ENCODE measurements at places on chromosomes 7 and 10. TPM values are rescaled to one million over a fixed set of nuclear protein-coding genes. Genes with fewer than 3 reads are reported as not detected.

DNA sequence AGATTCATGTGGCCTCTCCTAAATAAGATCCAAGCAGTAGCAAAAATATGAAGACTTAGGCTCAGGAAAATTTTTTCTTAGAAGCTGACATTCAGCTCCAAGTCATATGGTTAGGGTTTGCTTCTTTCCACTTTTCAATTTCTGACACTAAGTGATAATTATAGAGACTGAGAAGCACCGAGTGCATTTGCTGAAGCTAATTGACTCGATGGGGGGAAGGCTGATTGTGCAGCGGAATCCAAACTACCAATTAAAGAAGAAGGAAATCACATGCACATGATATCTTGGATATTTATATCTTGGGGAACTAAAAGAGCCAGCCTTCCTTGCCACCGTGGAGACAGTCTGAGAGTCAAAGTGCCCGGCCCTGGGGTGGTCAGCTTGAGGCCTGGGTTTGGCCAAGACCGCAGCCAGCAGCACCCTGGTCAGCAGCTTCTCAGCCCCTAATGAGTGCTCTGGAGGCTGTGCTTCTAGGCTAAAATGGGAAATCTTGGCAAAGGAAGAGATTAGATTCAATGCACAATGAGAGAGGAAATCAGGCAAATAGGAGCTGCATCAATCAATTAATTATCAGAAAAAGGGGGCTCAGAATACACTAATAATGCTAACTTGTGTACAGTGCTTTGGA, 589.3 kb downstream of the NRG3 start:
- H3K4me1 ChIP-seq = no peaks in the 10 kb centered on the region
- no peak overlapping the region for H3K4me3 ChIP-seq
- no peaks in the 10 kb centered on the region for H3K27me3 ChIP-seq
- no peak overlapping the region for H3K27ac ChIP-seq

GRCh38 chr10:5904227-5904626, 14.2 kb downstream of the FBH1 start:
- H3K27me3 ChIP-seq = no peaks in the 10 kb centered on the region
- peaks cover 38% of the 10 kb centered on the region for H3K36me3 ChIP-seq
- DNase-seq = no peak
- H3K4me3 ChIP-seq = no peak overlapping the region
- H3K4me1 ChIP-seq = no peaks in the 10 kb centered on the region

- H3K27ac ChIP-seq = no peak overlapping the region
- H3K4me1 ChIP-seq = no peaks in the 10 kb centered on the region
- no peak for DNase-seq
- no peaks in the 10 kb centered on the region for H3K36me3 ChIP-seq
- H3K4me3 ChIP-seq = no peak overlapping the region
These were observed 52.9 kb downstream of the ELMO1 start for GRCh38 chr7:37395618-37396259.

DNA sequence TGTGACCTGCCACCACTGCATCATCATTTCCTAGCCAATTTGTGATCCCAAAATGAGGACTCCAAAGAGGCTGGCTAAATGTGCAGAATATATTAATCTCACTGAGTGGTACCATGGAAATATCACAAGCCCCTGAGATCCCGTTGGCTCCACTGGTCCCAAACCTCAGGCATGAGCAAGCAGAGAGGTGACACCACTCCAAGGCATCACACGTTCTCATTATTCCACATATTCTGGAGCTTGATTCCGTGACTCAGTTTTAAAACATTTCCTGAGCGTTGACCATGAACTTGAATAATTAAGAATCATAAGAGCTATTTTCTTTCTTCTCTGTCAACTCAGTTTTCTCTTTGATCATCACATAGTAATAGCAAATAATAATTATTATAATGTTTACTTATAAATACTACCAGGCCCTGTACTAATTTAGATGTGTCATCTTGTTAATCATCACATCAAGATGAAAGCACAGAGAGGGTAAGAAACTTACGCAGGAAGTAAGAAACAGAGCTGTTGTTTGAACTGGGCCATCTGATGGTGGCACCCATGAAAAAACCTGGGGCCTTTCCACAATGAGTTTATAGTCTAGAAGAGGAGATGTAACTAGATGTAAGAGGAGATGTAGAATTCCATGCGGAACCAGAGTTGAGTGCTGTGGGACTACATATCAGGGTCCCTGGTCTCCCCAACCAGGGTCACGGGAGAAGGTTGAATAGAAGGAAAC, 3.5 kb downstream of the APBB1IP start:
- no peaks in the 10 kb centered on the region for H3K4me1 ChIP-seq
- H3K27ac ChIP-seq = no peak overlapping the region
- H3K36me3 ChIP-seq = no peaks in the 10 kb centered on the region
- H3K27me3 ChIP-seq = peaks cover 12% of the 10 kb centered on the region
- no peak overlapping the region for H3K4me3 ChIP-seq

DNA sequence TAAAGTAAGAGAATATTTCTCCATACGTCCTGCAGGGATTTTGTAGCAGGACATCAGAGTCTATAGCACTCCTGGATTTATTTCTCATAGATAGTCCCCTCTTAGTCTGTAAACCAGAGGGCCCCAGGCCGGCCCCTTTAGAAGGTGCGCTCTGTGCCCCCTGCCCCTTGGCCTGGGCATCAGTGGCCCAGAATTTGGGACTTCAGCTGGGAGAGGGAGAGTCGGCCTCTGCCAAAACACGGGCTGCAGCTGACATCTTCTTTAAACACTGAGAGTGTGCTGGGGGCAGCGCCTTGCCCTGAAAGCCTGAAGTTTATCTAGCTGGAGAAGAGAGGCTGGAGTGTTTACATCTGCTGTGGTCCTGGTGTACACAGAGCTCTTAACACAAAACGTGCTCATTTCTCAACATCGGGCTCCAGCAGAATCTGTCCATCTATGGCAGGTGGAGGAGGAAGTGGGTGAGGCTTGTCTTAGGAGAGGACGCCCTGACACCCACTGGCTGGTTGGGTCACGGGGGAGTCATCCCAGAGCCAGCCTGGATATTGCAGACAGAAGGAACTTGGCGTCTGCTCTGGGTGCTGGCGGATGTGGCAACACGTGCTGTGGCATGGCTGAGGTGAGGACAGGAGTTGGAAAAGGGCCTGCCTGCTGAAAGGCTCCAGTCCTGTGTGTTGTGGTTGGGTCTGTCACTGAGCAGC, 5.0 kb upstream of the TACR2 start:
- no peak overlapping the region for H3K4me3 ChIP-seq
- peaks cover 9% of the 10 kb centered on the region for H3K27me3 ChIP-seq
- DNase-seq = no peak

DNA sequence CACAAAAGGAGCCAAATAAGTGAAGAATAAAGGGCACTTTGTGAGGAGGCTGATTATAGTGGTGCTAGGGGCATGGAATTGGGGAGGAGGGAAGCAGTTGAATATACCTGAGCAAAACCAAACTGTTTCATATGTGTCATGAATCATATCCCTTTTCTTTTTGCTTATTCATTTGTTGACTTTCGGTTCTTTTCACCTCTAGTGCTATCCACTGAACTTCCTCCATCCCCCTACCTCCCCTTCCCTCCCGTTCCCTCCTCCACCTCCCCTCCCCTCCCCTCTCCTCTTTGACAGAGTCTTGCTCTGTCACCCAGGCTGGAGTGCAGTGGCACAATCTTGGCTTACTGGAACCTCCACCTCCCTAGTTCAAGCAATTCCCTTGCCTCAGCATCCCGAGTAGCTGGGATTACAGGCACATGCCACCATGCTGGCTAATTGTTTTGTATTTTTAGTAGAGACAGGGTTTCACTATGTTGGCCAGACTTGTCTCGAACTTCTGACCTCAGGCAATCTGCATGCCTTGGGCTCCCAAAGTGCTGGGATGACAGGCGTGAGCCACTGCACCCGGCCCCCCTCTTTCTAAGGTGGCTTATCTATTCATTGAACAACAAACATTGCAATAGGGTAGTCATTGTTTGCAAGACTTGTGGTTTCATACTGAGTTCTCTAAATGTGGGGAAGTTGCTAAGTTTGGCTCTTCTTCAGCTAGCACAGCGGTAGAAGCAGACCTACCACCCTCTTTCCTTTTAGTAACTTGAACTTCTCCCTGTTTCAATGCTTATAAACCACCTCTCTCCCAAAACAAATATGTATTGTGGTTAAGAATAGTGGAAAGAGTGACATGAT, 150.4 kb upstream of the PRPS1L1 start:
- peaks cover 28% of the 10 kb centered on the region for H3K27me3 ChIP-seq
- H3K4me1 ChIP-seq = no peaks in the 10 kb centered on the region
- no peak overlapping the region for H3K27ac ChIP-seq
- no peak for DNase-seq
- no peaks in the 10 kb centered on the region for H3K36me3 ChIP-seq

DNA sequence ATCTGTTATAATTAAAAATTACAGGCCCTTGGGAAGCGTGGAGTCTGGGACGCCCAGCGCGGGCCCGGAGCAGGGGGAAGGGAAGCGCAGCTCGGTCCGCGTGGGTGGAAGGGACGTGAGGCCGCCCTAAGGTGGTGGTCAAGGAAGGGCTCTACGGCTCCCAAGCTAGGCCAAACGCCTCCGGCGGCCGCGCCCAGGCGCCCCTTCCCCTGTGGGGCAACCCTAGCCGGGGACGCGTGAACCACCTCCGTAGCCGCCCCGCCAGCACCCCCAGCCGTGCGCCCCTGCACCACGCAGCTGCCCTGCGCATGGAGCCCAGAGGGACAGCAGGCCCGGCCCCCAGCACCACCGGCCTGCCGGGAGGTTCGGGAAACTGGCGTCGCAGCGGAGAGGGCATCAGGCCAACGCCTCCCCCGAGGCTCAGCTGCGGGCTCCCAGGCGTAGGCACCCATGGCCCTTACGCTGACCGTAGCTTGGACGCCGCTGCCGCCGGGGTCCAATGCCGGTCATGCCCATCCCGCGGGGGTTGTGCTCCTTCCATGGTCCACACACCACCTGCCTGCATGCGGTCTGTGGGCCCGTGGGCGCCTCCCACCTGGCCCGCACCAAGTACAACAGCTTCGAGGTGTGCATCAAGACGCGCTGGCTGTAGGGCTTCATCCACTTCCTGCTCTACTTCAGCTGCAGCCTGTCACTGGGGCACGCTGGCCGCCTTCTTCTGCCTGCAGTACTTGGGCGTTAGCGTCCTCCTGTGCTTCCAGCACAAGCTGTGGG, 166.7 kb downstream of the SEPTIN7 start:
- H3K4me3 ChIP-seq = no peak overlapping the region
- DNase-seq = no peak
- no peaks in the 10 kb centered on the region for H3K4me1 ChIP-seq
- no peaks in the 10 kb centered on the region for H3K27me3 ChIP-seq
- H3K36me3 ChIP-seq = no peaks in the 10 kb centered on the region

GRCh38 chr10:48598243-48598935, 6.5 kb downstream of the ARHGAP22 start:
- no peak overlapping the region for H3K4me3 ChIP-seq
- H3K27ac ChIP-seq = no peak overlapping the region
- H3K36me3 ChIP-seq = no peaks in the 10 kb centered on the region

DNA sequence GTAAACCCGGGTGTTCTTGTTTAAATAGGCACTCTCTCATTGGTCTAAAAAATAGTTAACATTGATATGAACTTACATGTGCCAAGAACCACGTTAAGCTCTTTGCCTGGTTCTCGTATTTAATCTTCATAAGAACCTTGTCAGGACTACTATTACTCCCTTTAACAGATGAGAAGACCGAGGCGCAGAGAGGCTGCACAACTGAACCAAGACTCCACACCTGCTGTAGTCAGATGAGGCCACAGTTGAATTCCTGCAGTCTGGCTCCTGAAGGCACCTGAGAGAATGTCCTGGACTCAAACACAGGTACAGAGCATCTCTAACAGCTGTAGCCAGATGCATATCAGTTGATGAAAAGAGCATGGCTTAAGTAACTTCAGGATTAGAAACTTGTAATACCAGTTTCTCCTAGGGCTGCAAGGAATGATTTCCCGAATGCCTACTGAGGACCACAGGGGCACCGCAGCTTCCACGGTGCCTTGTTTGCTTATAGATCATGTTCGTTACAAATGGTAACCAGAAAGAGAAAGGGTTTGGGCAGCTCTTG, 9.5 kb downstream of the DDC start:
- H3K4me1 ChIP-seq = no peaks in the 10 kb centered on the region
- no peaks in the 10 kb centered on the region for H3K36me3 ChIP-seq
- H3K27me3 ChIP-seq = peaks cover 50% of the 10 kb centered on the region
- no peak overlapping the region for H3K4me3 ChIP-seq
- peak; percentile 59 for DNase-seq
- no peak overlapping the region for H3K27ac ChIP-seq

GRCh38 chr7:111827863-111828504, 265.7 kb upstream of the IMMP2L start:
- H3K27me3 ChIP-seq = no peaks in the 10 kb centered on the region
- H3K36me3 ChIP-seq = peaks cover 29% of the 10 kb centered on the region
- peak overlapping the region; percentile 80 for H3K27ac ChIP-seq
- H3K4me1 ChIP-seq = peaks cover 24% of the 10 kb centered on the region
- no peak overlapping the region for H3K4me3 ChIP-seq

GRCh38 chr10:61000769-61001730, 57.1 kb upstream of the RHOBTB1 start:
- no peak overlapping the region for H3K27ac ChIP-seq
- peak; percentile 85 for DNase-seq
- peak overlapping the region; percentile 73 for H3K4me3 ChIP-seq
- H3K36me3 ChIP-seq = no peaks in the 10 kb centered on the region
- peaks cover 3% of the 10 kb centered on the region for H3K4me1 ChIP-seq

DNA sequence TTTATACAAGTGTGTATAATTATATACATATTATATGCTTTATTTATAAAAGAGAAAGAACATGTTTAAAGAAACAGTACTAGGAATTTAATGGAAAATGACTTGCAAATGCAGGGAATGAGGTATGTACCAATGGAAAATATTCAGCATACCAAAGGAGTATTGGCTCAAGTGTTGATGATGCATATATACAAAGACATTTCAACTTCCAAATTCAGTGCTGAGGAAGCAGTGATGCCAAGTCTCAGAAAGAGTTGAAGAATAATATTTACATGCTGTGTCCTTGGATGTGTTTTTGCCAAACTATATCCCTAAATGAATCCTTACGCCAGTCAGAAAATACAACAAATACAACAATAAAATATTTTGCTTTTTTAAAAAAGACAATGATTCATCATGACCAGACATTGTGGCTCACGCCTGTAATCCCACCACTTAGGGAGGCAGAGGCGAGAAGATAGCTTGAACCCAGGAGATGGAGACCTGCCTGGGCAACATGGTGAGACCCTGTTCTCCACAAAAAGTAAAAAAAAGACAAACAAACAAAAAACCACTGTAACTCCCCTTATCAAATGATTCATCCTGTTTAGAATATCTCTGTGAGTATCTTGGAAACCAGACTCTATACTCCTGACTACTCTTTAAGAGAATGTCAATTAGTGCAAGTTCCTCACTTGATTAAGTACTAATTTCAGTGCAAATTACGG, 157.2 kb downstream of the CHRM2 start:
- H3K36me3 ChIP-seq = peaks cover 2% of the 10 kb centered on the region
- no peak for DNase-seq
- H3K27me3 ChIP-seq = no peaks in the 10 kb centered on the region
- H3K4me1 ChIP-seq = peaks cover 62% of the 10 kb centered on the region
- peak overlapping the region; percentile 97 for H3K27ac ChIP-seq

- H3K27me3 ChIP-seq = no peaks in the 10 kb centered on the region
- no peak for DNase-seq
- peaks cover 27% of the 10 kb centered on the region for H3K4me1 ChIP-seq
- peaks cover 3% of the 10 kb centered on the region for H3K36me3 ChIP-seq
- peak overlapping the region; percentile 96 for H3K27ac ChIP-seq
- peak overlapping the region; percentile 91 for H3K4me3 ChIP-seq
These were observed 2.4 kb downstream of the ARID5B start for GRCh38 chr10:61903928-61904344.

GRCh38 chr7:135729230-135729629, 1.2 kb upstream of the SLC13A4 start:
- no peaks in the 10 kb centered on the region for H3K27me3 ChIP-seq
- H3K4me3 ChIP-seq = no peak overlapping the region
- no peak overlapping the region for H3K27ac ChIP-seq
- no peak for DNase-seq
- H3K36me3 ChIP-seq = no peaks in the 10 kb centered on the region

UPK3BL1 gene
- total RNA-seq = 20.6 TPM

ACBD7 gene
- 0.86 TPM for total RNA-seq
